ENCODE measurements at places on chromosomes 1 and 21.

DNA sequence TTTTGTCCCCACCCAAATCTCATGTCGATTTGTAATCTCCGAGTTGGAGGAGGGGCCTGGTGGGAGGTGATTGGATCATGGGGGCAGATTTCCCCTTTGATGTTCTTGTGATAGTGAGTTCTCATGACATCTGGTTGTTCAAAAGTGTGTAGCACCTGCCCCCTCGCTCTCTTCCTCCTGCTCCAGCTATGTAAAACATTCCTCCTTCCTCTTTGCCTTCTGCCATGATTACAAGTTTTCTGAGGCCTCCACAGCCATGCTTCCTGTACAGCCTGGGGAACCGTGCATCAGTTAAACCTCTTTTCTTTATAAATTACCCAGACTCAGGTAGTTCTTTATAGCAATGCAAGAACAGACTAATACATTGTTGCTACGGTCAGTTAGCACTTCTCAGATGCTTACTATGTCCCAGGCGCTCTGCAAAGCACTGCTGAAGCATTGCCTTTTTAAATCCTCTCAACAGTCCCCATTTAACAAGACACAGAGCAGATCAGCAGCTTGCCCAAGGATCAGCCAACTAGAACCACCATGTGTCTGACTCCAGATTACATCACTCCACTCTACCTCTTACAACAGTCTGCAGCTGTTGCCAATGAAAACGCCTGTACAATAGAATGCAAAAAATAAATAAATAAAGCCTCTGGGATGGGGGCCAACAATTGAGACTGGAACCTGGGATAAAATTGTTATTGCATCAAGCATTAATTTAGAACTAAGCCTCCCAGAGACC is 52.4 kb upstream of the USP1 start:
- DNase-seq: no peak

- DNase-seq: no peak
Observed at GRCh38 chr1:11860083-11860482, 1.3 kb upstream of the NPPB start.

DNA sequence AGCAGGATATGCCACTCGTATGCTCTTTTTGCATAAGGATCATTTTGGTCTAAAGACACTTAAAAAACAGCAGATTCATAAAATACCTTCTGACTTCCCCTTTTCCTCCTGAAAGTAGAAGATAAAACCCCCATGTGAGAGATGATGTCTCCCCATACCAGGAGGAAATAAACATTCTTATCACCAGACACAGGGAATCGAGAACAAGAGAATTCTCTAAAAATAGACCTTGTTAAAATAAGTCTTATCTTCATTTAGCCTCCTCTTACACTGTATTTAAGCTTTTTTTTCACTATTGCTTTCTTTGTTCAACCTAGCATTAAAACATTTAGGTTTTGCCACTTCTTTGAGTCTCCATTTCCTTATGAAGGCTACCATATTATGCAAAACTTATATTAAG is 709.3 kb downstream of the KCNT2 start:
- no peak for DNase-seq

- no peak for DNase-seq
Observed at GRCh38 chr1:30324251-30325084, 398.9 kb downstream of the MATN1 start.

DNA sequence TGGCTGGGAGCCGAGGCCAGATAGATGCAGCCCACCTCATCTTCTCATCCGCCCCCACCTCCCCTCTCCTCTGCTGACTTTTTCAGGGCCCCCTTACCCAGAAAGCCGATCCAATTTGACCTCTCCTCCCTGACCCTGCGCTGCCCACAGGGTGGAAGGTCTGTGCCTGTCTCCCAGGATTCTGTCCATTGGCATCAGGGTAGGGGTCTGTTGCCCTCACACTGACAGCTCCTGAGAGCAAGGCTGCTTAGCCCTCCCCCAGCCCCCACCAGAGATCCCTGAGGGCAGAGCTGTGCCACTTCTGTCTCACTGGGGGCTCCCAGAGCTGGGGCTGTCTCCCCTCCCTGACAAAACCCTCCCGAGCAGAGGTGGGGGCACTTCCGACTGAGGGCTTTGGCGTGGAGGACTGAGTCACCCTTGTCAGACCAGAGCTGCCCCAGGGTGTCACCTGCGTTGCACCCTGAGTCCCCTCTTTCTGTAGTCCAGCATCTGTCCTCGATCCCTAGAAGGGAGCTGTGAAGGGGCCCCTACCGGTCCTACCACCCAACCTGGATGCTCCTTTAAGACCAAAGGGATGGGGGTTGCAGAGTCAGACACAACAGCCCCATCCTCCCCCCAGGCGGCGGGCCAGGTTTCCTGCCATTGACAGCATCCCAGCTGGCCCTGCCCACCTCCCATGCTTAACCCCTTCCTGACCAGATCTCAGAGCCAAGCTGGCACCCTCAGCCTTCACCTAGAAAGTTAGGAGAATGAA is 2.4 kb upstream of the FAM110D start:
- no peak for DNase-seq

DNA sequence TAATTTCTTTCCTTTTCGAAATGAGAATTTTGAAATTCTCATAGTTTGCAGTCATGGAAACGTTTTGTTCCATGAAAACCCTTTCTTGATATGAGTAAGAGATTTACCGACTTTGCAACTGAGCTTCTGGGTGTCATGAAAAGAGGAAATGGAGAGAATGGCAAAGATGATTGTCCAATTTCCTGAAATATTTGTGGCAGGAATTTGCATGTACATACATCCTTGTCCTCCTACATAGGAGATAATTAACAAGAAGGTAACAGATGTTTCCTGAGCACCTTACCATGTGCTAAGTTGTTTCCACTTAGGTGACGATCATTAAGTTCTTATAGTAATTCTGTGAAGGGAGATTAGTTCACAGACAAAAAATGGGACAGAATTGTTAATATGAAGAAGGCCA is 170.7 kb downstream of the NEGR1 start:
- DNase-seq: no peak

DNA sequence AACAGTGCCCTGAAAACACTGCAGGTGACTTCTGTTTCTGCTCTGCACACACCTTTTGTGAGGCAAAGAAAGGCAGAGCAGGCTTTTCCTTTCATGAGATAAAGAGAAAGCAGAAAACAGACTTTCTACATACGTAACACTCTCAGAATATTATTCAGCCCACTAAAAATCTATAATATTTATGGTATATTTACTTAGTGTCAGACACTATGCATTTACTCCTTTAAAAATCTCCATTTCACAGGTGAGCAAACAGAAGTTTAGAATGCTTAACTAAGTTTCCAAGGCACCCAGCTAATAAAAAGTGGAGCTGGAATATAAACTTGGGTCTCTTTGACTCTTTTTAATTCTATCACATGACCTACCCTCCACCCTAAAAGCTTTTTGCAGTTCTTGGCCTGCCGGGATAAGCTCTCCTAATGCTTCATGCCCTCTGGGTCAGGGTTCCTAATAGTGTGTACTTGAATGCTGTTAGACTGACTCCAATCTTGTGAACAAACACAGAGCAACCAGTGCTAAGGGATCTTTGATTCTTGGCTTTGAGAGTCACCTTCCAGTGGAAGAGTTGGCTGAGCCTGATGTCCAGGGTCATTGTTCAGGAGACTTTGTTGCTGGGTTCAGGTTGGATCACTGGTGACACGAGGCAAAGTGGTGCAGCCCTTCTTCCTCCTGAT is 27.2 kb downstream of the PROK1 start:
- DNase-seq: no peak

DNA sequence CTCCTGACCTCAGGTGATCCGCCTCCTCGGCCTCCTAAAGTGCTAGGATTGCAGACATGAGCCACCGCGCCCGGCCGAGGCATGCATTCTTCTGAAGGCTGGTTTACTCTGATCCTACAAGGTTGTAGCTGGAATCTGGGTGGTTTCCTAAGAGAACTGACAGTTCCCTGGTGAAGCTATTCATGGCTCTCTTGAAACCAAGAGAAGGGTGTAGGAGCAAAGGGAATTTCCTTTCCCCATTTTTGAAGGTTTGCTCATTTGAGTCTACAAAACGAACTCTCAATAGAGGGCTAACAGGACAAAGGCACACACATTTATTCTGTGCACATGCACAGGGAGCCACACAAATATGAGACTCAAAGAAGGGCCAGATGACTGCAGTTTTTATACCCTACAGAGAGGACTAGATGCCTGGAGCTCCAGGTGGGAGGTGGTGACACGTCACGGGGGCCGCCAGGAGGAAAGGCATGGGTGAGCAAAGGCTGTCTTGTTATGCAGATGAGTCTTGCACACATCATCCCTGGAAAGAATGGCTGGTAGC is 49.5 kb upstream of the ERRFI1 start:
- DNase-seq: no peak

DNA sequence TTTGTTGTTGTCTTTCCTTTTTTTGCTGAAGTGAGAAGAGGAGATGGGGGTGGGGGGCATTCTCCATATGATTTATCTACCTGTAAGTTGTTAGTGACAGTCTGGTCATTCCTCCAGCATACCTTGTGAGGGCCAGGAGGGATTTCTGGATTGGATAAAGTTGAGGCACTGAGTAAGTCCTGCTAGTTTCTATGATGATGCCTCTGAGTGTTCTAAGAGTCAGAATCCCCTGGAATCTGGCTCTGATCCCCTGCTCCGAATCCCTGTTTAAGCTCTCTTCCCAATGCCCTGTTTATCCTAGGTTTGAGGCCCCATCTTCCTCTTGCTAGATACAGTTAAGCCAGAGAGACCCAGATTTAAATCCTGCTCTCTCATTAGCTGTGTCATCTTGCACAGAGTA is 83.2 kb upstream of the HOOK1 start:
- DNase-seq: no peak

- DNase-seq: no peak
Observed at GRCh38 chr21:38925923-38926322, 120.2 kb downstream of the ETS2 start.

GRCh38 chr1:51354416-51354815 is 24.1 kb upstream of the TTC39A start:
- no peak for DNase-seq

GRCh38 chr1:156652131-156652991 is 10.4 kb downstream of the BCAN start:
- DNase-seq: no peak

GRCh38 chr1:51733793-51734522 is 117.1 kb downstream of the OSBPL9 start:
- no peak for DNase-seq
